ENCODE measurements at places on chromosomes 5 and 9.

DNA sequence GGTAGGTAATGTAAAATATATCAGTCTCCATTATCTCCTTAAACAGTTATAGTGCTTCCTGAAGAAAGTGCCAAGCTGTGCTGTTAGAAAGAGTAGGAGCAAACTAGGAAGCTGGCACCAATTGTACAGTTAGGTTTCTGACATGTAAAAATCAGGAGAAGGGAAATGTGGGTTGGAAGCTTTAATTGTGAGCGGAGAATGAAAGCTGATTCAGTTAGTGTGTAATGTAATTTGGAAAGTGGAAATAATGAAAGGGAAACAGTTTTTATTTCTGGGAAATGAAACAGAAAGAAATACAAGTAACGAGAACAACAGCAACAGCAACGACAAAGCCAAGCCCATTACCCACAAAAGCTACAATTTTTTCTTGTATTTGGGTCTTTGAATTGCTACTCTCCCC, 48.8 kb upstream of the JAK2 start:
- no peak for DNase-seq

- no peak for DNase-seq
These were observed 60.3 kb downstream of the PHF2 start for GRCh38 chr9:93636667-93637066.

- no peak for DNase-seq
These were observed 578.6 kb downstream of the RAB3C start for GRCh38 chr5:59161221-59162105.

- DNase-seq, result no peak
These were observed 18.1 kb downstream of the YTHDC2 start for GRCh38 chr5:113531481-113532159.

GRCh38 chr5:91635950-91636734, 253.0 kb upstream of the ARRDC3 start:
- DNase-seq, result no peak

- peak; percentile 24 for DNase-seq
These were observed 656 bp downstream of the CEP78 start for GRCh38 chr9:78236551-78236910.

DNA sequence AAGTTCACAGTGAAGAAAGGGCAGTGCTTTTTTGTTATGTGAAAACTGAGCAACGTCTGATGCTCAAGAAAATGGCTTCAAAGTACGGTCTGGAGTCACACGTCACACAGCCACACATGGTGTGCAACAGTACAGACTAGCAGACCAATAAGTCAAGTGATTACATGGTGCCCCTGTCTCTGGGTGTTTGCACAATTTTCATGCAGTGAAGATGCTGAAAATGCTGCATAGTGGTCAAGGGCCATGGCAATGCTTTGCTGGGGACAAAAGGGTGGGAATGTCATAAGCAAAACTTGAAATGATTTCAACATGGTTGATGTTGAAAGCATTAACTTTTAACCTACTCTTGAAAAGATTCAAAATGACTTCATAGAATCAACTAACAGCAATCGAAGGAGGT, 231.2 kb downstream of the EBF1 start:
- no peak for DNase-seq
